ENCODE measurements at places on chromosomes 2 and 18.

GRCh38 chr2:240856151-240856980 is 12.3 kb upstream of the AGXT start:
- no peak for DNase-seq

DNA sequence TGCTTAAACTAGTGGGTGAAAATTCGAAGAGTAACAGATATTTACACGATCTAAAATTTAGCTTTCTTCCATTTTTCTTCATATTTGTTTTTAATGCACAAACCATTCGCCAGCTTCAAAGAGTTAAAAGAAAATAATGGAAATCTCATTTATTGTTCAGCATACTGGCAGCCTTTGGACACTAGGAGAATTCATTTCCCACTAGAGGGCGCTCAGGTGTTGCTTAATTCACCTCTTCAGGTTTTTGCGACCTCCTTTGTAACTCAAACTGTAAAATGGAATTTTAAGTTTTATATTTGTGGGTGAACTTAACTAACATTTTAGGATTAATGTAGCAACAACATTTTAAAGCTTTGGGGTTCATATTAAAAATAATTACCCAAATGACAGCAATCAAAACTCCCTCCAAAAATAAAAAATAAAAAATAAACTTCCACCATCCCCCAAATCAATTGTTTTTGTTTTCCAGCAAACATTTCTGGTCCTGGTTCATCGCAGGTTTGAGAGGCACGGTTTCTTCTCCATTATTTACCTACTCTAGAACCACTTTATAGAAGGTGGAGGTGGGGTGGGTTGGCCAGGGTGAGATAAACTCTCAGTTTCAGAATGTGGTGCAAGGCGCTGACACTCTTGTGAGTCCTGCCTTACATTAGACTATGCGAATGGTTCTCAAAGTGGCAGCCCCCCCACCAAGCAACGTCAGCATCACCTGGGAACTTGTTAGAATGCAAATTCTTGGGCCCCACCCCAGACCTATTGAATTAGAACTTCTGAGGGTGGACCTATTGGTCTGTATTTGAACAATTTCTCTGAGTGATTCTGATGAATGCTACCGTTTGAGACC is 24.7 kb upstream of the PNPT1 start:
- DNase-seq: peak; percentile 29

GRCh38 chr2:128402911-128403670 is 84.4 kb upstream of the HS6ST1 start:
- DNase-seq: no peak

DNA sequence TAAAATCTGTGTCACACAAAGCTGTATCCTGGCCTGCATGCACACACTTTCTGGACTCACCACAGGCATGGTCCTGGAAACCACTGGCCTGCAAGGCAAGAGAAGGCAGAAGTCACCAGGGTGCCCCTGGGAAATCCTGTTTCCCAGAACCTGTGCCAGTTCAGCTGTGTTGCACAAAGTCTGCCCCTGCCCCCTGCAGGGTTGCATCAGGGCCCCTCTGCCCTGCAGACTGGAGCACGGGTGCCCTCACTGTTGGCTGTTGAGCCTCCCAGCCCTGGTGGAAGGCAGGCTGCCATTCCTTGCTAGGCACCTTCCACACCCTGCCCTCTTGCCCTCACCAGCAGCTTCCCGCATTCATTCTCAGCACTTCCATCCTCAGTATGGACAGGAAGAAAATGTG is 18.0 kb upstream of the TUBB6 start:
- DNase-seq: no peak

GRCh38 chr2:172512810-172513523 is 42.9 kb upstream of the PDK1 start:
- DNase-seq: no peak

GRCh38 chr2:120712180-120712681 is 23.4 kb upstream of the GLI2 start:
- no peak for DNase-seq

DNA sequence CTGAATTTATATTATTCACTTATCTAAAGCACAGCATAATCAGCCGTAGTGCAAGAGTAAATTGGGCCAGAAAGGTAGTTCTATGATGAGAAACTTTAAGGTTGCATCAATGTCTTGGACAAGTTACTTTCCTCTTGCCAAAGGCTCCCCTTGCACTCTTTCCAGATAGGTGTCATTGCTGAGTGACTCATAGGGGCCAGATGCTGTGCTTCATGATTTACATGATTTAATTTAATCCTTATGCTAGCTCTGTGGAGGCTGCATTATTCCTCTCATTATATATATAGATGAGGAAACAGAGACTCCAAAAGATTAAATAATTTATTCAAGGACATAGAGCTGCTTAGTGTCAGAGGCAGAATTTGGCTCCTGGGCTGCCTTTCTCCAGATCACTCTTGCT is 5.0 kb downstream of the CFAP221 start:
- no peak for DNase-seq

GRCh38 chr2:71605781-71606241 is 152.4 kb downstream of the DYSF start:
- DNase-seq: no peak

DNA sequence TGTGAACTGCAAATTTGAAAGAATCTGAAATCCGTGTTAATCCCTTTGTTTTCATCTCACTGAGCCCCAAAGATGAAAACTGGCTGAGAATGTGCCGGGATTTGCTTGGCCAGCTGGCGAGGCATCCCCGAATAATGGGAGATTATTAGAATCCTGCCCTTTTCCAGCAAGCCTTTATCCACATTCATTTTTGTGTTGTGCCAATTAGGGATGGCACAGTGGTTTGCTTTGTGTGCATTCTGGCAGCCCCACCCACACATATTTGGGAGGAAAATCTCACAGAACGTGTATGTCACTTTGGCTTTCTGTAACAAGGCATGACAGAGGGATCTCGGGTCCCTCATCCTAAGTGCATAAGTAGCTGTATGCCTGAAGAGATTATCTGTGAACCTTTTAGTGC is 405.8 kb upstream of the FAM98A start:
- no peak for DNase-seq

GRCh38 chr2:97785818-97786217 is 72.4 kb downstream of the ZAP70 start:
- DNase-seq: no peak

- no peak for DNase-seq
These were observed 207.1 kb upstream of the SLC8A1 start for GRCh38 chr2:40658941-40659340.

DNA sequence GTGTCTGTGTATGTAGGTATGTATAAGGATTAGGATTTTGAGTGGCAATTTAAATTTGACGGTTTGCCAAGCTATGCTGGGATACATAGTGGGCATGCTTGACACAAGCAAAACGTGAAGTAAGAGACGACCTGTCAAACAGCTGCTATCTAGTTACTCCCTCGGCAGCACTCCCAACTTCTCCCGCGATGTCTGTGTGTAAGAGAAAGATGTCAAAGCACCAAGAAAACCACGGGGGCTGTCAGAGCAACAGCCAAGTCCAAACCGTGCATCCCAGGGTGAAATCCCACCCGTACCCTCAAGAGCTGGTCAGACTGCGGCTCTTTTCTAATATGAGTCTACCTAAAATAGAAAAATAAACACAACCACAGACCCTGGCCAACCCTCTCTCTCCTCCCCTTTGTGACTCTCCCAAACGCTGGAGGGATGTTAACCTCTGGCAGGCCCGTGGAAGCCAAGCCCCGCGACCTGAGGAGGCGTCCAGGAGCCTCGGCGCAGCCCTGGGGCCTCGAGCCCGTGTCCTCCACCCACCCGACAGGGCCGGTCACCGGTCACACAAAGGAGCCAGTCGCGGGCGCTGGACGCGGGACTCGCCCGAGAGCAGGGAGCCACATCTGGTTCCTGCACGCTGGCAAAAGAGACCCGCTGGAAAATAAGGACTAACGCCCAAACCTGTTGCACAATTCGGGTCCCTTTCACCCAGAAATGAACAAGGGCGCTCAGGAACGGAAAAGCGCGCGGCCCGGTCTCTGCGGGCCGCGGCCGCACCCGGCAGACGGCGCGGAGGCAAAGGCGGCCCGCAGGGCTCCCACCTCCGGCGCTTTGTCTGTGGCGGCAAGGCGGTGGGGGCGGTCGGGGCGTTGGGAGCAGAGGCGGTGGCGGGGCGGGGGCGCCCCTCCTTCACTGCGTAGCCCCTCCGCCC is 925 bp downstream of the SESTD1 start:
- DNase-seq: no peak

- peak; percentile 10 for DNase-seq
These were observed 41.1 kb downstream of the NHEJ1 start for GRCh38 chr2:219119422-219120043.

DNA sequence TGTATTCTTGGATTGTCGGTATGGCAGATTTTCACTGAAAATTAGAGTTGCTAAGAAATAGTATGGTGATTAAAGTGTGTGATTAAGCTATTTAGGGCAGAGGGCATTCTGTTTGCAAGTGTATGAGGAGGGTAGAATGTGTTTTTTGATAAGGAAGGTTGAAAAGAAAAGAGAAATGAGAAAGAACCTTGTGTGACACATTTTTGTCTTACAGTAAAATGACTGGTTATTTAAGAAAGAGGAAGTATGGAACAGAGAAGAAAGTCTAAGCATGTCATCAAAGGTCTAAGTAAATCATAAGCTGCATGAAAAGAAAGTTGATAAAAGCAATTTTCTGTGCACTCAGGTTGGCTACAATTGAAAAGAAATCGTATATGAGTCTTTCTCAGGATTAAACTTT is 5.2 kb upstream of the RSAD2 start:
- DNase-seq: no peak

GRCh38 chr2:84894758-84895520 is 10.5 kb upstream of the TMSB10 start:
- DNase-seq: no peak

- peak; percentile 34 for DNase-seq
These were observed at the start of gene AGPS for GRCh38 chr2:177392373-177393202. TSS of gene AGPS (plus strand) at chr2:177392773. CDS start at chr2:177392790, 17 bp downstream.
